NCI-H774 (cell line): ENCODE measurements at places on chromosomes 16 and 17.
A peak's percentile ranks its signal among the peaks of the same experiment; 100 is the strongest.

GRCh38 chr16:51524555-51525373 lies 373.7 kb upstream of the SALL1 start:
- DNase-seq, result peak; percentile 27

DNA sequence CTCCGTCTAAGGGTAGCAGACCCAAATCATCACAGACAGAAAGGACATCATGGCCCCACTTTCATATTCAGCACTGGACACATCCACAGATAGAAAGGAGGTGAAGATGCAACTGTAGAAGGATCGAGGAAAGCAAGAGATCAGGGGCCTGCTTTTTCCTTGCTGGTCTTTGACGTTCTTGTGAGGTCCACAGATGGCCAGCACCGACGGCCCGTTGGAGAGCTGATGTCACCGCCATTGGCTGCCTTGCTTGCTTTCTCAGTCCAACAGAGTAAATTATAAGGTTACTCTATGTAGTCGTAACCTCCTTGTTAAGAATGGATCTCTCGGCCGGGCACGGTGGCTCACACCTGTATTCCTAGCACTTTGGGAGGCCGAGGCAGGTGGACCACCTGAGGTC lies 5.1 kb upstream of the RBFOX3 start:
- no peak for DNase-seq

- DNase-seq, result no peak
These were observed 1.9 kb downstream of the NOD2 start for GRCh38 chr16:50695017-50696000.

DNA sequence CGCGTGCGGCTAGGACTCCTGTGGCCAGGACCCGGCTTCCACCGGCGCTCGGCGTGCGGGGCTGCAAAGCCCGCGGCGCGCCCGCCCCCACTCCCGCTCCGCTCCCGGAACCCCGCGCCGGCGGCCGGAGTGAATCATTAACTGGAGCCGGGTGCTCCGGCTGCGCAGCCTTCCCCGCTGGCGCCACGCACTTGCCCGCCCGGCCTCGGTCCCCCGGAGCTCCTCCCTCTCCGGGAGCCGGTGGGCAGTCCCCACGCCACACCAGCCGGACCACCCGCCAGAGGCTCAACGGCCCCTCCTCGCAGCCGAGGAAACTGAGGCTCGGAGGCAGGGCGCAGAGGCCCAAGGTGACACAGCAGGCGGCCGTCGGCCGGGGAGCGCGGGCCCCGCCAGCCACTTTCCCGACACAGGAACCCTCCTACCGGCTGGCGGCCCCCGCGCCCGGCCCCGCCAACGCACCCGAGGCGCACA lies 580 bp downstream of the BCAR1 start:
- DNase-seq, result no peak

- no peak for DNase-seq
These were observed 8.7 kb downstream of the TMEM235 start for GRCh38 chr17:78240012-78240655.

DNA sequence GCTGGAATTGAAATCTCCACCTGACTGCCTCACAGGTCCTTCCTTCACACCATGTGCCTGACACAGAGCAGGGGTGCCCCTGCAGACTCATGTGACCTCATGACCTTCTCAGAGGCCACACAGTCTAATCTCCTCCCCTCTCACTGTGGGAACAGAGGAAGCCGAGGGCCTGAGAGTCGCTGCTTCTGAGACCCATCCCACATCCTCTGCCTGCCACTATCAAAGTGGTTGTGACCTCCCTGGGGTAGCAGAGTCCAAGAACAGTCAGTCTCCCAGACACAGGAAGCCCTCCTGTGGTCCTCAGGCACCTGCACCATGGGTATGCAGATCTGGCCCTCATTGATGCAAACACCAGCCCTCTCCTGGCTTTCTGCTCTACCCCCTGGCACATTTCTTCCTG lies 78.5 kb downstream of the RAB11FIP4 start:
- no peak for DNase-seq

- no peak for DNase-seq
These were observed 356.4 kb upstream of the GOT2 start for GRCh38 chr16:59090541-59090940.

DNA sequence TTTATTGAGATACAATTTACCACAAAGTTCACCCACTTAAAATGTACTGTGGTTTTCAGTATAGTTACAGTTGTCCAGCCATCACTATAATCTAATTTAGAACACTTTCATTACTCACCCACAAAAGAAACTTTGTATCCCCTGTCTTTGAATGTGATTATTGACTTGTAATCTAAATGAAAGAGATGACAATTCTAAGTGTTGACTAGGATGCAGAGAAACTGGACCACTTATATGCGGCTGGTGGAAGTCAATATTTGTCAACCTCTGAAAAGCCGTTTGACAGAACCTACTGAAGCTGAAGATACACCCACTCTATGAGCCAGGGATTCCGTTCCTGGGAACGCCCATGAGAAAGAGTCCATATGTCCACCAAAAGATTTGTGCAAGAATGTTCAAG lies 36.8 kb downstream of the TEKT5 start:
- no peak for DNase-seq

GRCh38 chr16:30112197-30113030 lies 923 bp downstream of the GDPD3 start:
- no peak for DNase-seq

GRCh38 chr17:9537177-9537776 lies 38.3 kb downstream of the STX8 start:
- DNase-seq, result no peak

GRCh38 chr17:76561332-76561731 lies 21.5 kb downstream of the PRCD start:
- no peak for DNase-seq

- no peak for DNase-seq
These were observed 19.0 kb downstream of the CENPX start for GRCh38 chr17:82003411-82004381.

GRCh38 chr16:50268352-50268751 lies 2.0 kb downstream of the ADCY7 start:
- DNase-seq, result no peak
